Glomerular endothelial cell (primary cell): ENCODE measurements at places on chromosomes 3 and 15. TPM values are rescaled to one million over a fixed set of nuclear protein-coding genes. Genes with fewer than 3 reads are reported as not detected.

GRCh38 chr3:135809021-135809634 is 156.4 kb upstream of the PPP2R3A start:
- no peak for DNase-seq

- no peak for DNase-seq
Observed at GRCh38 chr3:43732747-43733425, 42.1 kb downstream of the ABHD5 start.

- no peak for DNase-seq
Observed at GRCh38 chr3:107847791-107848190, 243.0 kb downstream of the CD47 start.

DNA sequence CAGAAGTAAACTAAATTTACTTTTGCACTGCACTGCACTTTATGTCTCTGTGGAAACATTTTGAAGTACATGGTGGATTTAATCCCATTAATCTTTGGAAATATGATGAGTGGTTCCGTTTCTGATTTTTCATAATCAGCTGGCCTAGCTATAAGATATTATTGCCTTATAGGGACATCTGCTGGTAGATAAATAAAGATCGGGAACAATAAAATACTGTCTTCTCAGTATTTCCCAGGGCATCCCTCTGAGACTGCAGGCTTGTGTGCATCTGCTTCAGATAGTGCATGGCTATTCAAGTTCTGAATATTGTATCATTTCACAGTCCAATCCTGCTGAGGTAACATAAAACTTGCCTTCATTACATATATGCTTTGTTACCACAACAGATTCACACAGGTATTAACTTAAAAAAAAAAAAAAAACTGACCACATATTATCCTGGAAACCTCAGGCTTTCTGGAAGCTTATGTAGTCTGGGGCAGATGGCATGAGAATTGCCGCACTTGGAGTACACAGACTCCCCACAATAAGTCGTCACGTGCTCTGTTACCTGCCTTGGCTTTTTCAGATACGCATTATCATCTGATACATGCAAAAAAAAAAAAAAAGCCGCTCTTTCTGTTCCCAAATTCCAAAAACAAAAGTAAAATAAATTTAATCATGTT is 330.8 kb upstream of the AGTR1 start:
- no peak for DNase-seq

DNA sequence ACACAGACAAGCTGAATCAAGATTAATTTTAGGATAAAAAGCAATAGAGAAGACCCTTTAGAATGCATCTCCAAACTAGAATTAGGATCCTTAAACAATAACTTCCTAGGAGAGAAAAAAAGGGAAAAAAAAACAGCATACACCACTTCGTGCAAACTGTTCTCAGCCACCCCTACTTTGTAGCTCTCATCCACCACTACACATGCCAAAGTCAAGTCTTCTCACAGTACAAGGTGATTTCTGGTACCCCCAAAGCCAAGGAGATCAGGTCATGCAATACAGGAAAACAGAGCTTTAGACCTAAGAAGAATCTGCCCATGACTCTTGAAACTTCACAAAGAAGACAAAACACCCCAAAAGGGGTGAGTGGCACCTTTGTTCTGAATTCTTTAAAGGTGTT is 166.9 kb downstream of the SUCNR1 start:
- DNase-seq: no peak

- no peak for DNase-seq
Observed at GRCh38 chr3:12629560-12629959, 34.4 kb downstream of the RAF1 start.

Gene KLHL40
- total RNA-seq: not detected in 2 replicates

Gene HDGFL3
- total RNA-seq: 42.0 and 66.2 TPM in 2 replicates

Gene SLC26A6
- total RNA-seq: 26.4 and 31.1 TPM in 2 replicates
